ENCODE measurements at places on chromosomes 1 and 21. TPM values are rescaled to one million over a fixed set of nuclear protein-coding genes. Genes with fewer than 3 reads are reported as not detected.

Gene FMN2
- polyA plus RNA-seq, result 6.5 TPM

Gene BMP8B
- 2.8 TPM for polyA plus RNA-seq

Gene RNPC3
- 35.4 TPM for polyA plus RNA-seq

Gene STIL
- polyA plus RNA-seq, result 9.6 TPM

Gene TUFT1
- polyA plus RNA-seq, result 14.1 TPM

Gene SPRR5
- polyA plus RNA-seq, result not detected

Gene MSH4
- polyA plus RNA-seq, result 0.70 TPM

Gene CCT8
- polyA plus RNA-seq, result 220 TPM

Gene HOOK1
- polyA plus RNA-seq, result 59.0 TPM

DNA sequence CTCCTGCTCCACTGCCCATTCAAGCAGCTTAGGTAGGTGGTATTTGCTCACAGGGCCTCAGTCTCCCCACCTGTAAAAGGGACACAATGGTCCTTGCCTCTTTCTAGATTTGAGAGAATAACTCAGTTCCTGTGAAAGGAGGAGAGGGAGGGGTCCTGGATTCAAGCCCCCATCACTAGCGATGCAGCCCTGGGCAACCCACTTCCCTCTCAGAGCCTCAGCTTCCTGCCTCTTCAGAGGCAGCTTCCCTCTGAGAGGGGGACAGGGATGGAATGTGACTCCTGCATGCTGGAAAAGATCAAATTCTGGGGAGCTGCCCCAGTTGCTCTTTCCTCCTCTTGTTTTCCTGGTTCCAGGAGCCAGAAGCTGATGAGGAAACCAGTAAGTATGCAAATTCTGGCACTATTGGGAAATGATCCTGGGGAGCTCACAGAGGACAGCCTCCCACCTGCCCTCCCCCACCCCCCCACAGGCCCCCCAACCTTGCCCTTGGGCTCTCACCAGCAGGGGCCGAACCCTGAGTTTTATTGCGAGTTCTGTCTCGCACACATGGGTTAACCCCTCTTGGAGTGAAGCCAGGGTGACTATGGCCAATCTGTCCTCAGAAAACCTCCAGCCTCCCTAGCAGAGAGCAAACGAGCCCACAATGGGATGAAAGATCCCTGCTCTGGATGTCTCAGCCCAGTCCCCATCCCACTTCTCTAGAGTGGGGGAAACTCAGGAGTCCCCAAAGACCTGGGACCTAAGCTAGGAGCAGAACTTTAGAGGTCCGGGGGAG, 11.7 kb downstream of the ZC3H12A start:
- DNase-seq, result no peak

- DNase-seq, result no peak
Measured at GRCh38 chr1:199780948-199781670, 246.4 kb upstream of the NR5A2 start.

DNA sequence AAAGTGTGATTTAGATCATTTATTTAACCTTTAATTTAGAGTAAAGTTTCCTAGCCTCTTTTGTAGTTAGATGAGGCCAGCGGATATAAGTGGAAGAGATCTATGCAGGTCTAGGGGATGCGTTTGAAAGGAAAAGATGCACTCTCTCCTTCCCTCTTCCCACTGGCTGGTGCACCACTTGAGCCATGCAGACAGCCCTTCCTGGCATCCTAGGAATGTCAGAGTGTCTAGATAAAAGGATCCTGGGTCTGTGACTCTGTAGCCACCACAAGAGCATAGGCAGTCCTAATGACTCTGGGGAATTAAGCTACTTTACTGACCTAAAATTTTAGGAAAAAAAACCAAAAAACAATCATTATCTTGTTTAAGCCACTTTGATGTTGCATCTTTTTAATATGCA, 16.0 kb upstream of the STUM start:
- no peak for DNase-seq

GRCh38 chr21:27323331-27323730, 356.4 kb upstream of the ADAMTS5 start:
- DNase-seq, result no peak

DNA sequence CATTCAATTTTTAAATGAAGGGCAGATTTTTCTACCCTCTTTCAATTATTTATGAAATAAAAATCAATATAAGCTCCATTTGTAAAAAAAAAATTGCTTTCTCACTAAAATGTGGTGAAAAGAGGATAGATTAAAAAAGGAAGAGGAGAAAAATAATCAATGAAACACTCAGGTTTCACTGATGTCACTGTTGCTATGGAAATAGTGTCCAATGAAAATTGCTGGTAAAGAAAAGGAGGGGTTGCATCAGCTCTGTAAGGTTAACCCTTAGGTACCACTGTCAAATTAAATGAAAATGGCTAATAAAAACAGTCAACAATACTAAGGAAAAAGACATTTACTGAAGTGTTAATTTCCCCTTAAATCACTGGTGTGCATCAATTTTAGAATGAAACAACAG, 91.6 kb upstream of the TTC39A start:
- DNase-seq, result peak; percentile 70

DNA sequence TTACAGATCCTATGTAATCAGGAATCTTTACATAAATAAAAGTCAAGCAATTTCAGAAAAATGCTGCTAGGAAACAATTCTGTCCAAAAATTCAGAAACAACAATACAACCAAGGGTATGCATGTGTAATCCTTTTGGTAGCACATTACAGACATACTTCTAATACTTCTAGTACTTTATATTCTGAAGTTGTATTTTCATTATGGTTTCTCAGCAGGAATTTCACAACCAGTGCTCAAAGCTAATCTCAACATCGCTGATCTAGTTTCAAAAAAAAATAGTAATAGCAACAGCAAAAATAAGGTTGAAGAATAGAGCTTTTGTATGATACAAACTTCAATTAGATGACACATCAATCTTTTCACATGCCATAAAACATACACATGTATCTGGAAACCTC, 545.2 kb downstream of the LTN1 start:
- DNase-seq, result no peak

- DNase-seq, result no peak
Measured at GRCh38 chr1:245226203-245226499, 71.4 kb downstream of the KIF26B start.

- no peak for DNase-seq
Measured at GRCh38 chr21:24275616-24276015, 1331.7 kb downstream of the MRPL39 start.

DNA sequence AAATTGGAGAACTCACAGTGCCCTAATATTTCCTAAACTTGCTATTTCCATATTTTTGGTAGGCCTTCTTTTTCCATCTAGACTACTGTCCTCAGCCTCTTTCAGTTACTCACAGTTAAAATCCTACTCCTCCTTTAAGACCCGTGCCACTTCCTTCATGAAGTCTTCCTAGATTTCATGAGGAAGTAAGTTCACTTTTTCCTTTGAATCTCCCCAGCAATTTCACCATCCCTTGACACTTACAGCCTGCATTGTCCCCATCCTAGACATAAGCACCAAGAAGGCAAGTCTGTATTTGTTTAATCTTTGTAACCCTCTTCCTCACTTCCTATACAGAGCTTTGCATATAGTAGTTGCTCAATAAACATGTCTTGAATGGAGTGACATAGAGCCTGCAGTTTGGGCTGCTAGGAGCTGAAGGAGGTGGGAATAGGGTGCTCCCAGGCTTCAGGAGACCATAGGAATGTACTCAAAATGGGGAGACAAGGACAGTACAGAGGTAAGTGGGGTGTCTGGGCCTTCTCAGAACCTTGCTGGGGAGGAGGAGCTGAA, 5.3 kb upstream of the GPR61 start:
- no peak for DNase-seq

DNA sequence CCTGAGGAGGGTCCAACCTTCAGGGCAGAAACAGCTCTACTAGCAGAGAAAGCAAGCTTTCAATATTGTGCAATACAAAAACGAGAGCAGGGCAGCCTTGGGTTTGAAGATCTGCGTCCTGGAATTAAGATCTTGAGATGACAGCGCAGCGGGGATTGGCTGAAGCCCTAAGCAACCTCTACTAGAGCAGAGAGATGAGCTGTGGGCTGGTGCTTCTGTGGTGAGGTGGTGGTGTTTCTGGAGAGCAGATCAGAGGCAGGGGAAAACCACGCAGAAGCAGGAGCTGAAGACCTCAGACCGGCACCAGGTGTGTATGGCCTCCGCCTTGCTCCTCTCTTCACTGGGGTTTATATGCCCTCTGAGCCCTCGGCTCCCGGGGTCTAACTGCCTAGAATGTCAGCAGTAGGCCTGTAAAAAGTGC, 12.5 kb downstream of the TRAF3IP3 start:
- DNase-seq, result no peak

- no peak for DNase-seq
Measured at GRCh38 chr1:169309178-169310166, 58.1 kb downstream of the NME7 start.

DNA sequence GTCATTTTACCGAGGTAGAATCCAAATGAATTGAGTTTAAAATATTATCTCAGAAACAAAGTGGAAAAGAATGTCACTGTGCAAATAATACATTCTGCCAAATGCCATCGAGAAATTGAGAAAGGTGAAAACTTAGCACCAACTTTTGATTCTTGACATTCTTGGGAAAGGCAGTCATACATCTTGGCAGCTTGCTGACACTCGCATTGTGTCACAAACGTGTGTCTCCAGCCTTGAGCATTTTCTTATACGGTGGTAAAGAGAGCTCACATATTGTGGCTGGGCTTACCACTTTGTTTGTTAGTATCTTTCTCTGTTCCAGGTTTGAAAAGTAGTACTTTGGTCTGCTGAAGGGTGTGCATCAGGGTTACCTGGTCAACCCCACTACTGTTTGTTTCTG, 1456.1 kb downstream of the BRINP3 start:
- DNase-seq, result no peak

- DNase-seq, result no peak
Measured at GRCh38 chr1:190832511-190832910, 354.8 kb upstream of the BRINP3 start.

- DNase-seq, result no peak
Measured at GRCh38 chr1:61261595-61261994, 179.2 kb downstream of the NFIA start.

DNA sequence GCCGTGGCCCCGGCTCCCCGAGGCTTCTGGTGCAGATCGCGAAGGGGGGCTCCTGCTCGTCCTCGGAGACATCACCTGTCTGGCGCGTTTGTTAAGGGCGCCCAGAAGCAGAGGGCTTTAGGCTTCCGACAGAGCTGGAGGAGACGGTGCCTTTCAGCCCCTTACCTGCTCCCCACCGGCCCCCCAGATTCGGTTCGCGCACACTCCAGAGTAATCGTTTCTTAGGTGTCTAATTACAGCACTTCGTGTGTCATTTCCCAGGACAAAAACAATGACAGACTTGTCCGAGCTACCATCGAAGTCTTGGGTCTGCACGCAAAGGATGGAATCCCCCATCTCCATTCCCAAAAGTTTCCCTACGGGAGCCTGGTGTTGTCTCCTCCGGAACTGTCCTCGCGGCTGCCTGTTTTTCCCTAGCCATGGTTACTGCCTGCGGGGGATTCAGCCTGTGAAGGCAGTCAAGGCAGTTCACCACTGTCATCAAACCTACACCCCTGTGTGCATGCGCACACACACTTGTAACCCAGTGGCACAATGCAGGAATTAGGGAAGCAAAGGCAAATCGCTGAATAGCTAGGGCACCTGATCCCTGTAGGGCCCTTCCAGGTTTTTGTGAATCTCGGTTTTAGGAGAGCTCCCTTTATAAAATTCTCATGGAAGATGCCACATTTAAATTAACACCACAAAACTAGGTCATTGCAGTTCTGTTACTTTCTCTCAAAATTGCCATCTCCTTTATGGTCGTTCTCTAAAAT, 738 bp upstream of the CDC42BPA start:
- peak; percentile 84 for DNase-seq

DNA sequence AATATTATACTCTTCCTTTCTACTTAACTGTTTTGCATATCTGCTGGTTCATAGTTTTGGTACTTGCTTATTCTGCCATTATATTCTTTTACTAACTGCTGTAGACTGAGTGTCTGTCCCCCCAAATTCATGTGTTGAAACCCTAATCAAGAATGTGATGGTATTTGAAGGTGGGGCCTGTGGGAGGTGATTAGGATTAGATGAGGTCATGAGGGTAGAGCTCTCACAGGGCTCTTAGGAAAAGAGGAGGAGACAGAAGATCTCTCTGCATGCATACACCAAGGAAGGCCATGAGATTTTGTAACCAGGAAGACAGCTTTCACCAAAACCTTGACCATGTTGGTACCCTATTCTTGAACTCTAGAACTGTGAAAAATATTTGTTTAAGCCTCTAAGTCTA, 354.1 kb upstream of the B3GALT2 start:
- no peak for DNase-seq

DNA sequence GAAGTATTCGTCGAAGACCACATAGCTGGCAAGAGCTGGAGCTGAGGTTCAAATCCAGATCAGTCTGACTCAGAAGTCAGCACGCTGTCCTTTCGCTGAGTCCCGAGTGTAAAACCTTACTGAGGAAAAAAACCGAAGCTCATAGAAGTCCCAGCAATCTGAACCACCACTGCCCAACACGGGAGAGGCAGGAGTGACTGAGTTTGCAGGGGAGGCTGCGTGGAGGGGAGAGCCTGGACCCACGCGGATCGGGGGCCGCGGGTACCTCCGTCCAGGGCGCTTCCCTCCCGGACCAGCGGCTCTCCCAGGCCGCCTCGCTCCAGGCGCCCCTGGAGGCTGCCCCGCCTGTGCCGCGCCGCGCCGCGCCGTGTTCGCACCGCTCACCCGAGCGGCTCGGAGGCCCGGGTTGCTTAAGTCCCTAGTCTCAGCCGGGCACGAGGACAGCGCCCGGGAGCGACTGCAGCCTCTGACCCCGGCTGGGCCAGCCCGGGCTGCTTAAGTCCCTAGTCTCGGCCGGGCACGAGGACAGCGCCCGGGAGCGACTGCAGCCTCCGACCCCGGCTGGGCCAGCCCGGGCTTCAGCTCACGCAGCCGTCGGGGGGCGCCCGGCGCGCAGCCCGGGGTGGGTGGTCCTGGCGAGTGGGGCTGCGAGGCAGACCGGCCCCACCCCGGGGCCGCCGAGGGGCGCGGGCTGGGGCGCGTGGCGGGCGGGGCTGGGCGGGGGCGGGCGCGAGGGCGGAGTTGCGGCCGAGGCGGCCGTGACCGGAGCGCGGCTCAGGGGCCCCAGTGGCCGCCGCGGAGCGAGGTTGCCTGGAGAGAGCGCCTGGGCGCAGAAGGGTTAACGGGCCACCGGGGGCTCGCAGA, at the start of gene ADAMTSL4:
TSS of gene ADAMTSL4 (plus strand) at position 777 of the 864 bp plus-strand sequence. CDS start 2,881 bp downstream, outside the sequence.
- no peak for DNase-seq

- no peak for DNase-seq
Measured at GRCh38 chr1:206834711-206835110, 30.7 kb upstream of the IL20 start.

GRCh38 chr1:234559152-234559901, 50.7 kb downstream of the IRF2BP2 start:
- DNase-seq, result no peak

GRCh38 chr1:45643321-45643720, 19.5 kb upstream of the CCDC17 start:
- DNase-seq, result no peak
